ENCODE measurements at places on chromosomes 1 and 21.

- DNase-seq = no peak
These were observed 107.4 kb upstream of the SERBP1 start for GRCh38 chr1:67537667-67538018.

- no peak for DNase-seq
These were observed 92.1 kb downstream of the MAB21L3 start for GRCh38 chr1:116203181-116203723.

DNA sequence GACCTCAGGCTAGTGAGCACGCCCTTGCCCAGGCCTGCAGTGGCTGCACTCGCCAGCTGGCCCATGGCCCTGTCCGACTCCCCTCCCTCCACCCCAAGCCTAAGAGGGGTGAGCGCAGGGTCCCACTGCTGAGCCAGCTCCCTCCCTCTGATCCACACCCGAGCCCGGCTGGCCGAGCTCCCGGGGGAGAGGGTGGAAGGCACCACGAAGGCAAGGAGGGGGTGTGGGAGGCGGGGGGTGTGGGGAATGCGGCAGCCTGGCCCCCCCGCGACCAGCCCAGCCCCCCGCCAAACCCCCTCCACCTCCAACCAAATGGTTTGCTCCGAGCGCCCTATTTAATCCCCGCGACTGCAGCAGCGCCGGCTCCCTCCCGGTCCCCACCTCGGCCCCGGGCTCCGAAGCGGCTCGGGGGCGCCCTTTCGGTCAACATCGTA, at the start of gene CADM3:
Gene CADM3, plus strand, starts transcription at position 362 of the 434 bp plus-strand sequence. CDS start 151 bp downstream, outside the sequence.
- no peak for DNase-seq

DNA sequence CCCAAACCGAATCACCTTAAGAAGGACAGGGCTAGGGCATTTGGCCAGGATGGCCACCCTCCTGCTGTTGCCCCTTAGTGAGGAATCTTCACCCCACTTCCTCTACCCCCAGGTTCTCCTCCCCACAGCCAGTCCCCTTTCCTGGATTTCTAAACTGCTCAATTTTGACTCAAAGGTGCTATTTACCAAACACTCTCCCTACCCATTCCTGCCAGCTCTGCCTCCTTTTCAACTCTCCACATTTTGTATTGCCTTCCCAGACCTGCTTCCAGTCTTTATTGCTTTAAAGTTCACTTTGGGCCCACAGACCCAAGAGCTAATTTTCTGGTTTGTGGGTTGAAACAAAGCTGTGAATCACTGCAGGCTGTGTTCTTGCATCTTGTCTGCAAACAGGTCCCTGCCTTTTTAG, 3.6 kb downstream of the BTG2 start:
- DNase-seq = no peak

DNA sequence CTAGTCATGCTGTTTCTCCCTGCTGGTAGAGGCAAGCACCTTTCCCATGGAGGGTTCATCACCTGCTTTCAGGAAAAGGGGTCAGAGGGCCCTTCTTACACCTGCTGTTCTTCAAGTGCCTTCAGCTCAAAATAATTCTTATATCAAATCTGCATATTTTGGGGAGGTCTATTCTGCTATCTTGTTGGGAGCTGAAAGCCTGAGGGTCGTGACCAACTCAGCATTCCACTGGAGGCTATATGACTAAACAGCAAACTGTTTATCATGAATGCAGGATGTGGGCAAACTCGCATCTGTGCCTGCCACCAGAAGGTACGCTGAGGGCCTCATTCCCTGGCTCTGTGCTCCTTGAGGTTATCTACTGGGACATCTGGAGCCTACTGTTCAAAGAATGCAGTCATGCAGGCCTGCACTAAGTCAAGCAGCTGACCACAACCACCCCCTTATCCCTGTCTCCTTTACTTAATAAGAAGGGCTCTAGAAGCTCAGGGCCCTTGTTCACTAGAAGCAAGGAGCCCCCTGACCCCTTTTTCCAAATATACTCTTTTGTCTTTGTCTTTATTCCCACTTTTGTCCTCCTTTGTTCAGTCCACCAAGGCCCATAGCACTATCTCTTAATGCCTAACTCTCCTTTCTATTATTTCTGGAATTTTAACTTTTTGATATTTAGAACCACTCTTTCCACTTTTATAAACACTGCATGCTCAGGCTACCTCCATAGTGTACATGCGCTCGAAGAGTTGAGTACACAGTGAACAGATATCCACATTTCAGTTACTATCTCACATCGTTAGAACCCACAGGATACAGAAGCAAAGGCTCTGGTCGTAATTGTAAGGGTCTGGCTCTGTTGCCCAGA, 4.5 kb upstream of the TRIM17 start:
- DNase-seq = no peak

DNA sequence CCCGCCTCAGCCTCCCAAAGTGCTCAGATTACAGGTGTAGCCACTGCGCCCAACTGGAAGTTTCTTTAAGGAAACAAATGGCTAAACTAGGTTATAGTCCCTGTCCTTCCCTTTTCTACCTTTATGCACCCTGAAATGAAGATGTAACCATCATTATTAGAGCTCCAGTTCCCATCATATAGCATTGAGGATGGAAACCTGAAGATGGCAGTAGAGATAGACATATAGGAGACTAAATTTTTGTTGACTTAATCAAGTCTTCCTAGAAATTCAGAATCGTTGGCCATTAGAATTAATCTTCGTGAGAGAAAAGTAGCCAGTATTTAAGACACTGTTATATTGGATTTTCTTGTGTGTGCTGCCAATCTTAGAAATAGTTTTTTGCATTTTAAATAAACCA, 1016.3 kb upstream of the NCAM2 start:
- DNase-seq = no peak

DNA sequence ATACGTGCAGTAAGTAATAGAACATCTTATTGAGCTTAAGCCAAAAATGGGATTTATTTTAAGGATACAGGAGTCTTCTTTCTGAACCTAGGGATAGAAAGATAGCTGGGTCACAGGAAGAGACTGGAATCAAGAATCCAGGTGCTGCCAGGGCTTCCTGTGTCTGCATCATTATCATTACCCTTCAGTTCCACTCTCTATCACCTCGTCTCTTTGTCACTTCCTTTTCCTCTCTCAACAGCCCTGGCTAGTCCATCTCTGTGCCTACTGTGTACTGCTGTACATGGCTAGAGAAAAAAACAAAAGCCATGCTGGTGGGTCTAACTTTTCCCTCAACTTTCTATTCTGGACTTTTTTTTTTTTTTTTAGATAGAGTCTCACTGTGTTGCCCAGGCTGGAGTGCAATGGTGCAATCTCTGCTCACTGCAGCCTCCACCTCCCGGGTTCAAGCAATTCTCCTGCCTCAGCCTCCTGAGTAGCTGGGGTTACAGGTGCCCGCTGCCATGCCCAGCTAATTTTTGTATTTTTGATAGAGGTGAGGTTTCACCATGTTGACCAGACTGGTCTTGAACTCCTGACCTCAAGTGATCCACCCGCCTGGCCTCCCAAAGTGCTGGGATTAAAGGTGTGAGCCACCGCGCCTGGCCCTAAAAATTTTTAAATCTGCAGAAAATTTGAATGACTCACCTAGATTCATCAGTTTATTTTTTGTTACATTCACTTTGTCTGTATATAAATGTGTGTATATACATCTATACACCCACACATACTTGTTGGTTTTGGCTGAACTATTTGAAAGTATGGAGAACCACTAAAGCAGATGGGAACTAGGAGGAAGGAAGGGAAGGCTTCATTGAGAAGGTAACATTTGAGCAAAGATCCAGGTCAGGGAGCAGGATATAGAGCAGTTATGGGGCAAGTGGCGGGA, 31.9 kb downstream of the UBE4B start:
- DNase-seq = no peak

DNA sequence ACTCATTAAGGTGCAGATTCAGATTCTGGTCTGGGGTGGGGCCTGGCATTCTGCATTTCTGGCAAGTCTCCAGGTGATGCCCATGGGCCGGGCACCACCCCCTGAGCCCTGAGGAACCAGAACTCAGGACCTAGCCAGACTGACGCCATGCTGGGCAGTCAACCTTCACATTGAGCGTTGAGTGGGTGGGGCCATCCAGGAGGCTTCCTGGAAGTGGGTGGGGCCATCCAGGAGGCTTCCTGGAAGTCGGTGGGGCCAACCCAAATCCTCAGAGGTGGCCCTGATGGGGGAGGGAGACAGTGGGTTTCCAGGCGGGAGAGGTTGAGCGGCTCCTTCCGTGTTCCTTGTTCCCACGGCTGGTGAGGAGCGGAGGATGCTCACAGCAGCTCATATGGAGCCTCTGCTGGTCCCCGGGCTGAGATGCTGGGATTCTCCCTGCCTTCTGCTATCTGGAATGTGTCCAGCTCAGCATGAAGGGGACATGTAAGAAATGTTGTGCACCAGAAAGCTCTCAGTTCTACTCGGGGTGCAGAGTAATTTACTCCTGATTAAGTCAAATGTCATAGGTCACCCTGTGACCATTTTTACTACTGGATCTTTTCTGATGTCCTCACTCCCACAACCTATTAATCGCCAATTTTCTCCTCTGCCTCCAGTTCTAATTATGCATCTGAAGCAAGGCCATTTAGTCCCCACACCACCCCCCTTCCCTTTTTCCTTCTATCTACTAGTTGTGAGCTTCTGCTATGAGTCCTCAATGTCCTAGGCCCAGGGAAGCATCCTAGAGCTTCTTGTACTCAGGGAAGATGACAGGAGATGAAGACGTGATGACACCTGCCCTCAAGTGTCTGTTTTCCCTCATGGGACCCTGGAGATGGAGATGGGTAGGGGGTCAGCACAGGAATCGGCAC, 435.4 kb downstream of the PTPRU start:
- DNase-seq = no peak

GRCh38 chr1:222996310-222996975, 146.6 kb downstream of the TLR5 start:
- no peak for DNase-seq

DNA sequence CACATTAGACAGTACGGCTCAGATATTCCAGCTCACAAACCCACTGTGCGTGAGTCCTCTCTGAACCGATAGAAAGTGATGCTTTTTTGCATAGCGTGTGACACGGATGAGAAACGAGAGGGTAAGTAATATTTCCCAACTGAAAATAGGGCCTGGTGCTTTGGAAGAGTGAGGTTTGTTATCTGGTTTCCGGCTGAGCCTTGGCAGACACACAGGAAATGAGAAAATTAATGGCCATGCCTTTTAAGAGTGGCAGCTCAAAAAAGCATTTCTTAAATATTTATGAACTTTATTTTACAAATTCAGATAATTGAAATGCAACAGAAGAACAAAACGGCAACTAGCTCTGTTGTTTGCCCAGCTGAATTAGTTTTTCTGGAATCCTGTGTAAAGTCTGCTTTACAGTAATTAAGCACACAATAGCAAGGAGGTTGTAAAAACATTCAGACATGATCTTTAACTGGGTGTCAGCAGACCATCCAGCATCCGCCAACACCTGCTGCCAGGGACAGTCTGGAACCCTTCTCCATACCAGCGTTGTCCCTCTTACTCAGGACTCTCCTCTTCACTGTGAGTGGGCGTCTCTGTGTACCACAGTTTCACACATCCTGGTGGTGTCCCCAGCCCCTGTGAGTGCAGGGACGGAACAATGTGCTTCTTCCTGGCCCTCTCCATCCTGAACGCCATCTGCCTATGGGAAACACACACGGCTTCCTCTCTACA, 155.4 kb downstream of the PGBD5 start:
- DNase-seq = no peak

DNA sequence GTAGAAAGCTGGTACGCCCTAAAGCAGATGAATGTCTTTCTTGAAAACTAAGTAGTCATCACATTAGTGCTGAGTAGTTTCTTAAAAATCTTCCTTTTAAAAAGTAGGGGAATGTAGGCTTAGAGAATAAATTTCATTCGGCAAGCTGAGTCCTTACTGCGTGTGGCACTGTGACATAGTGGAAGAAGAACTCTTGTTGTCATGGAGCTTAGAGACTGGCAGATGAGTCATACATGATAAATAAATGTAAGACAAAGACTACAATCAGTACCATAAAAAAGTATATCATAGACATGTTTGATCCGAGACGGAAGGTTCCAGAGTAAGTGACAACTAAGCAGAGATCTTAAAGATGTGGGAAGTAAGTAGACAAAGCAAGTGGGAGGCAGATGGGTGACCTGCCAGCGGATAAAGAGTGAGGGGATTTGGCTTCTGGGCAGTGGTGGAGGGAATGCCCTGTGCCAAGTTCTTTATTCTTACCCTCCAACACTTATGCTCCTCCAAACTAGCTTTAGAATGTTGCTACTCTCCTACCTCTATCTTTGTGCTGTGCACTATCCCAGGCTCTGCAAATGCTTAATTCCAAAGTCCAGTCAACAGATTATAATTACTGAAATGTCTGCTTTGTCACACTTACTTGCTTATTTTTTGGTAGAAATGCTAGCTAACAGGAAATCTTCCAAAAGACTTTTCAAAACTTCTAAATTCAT, 608.5 kb upstream of the USP24 start:
- DNase-seq = no peak

GRCh38 chr1:41673378-41673777, 188.9 kb upstream of the EDN2 start:
- DNase-seq = no peak

GRCh38 chr1:92363401-92363800, 64.5 kb downstream of the RPAP2 start:
- no peak for DNase-seq

DNA sequence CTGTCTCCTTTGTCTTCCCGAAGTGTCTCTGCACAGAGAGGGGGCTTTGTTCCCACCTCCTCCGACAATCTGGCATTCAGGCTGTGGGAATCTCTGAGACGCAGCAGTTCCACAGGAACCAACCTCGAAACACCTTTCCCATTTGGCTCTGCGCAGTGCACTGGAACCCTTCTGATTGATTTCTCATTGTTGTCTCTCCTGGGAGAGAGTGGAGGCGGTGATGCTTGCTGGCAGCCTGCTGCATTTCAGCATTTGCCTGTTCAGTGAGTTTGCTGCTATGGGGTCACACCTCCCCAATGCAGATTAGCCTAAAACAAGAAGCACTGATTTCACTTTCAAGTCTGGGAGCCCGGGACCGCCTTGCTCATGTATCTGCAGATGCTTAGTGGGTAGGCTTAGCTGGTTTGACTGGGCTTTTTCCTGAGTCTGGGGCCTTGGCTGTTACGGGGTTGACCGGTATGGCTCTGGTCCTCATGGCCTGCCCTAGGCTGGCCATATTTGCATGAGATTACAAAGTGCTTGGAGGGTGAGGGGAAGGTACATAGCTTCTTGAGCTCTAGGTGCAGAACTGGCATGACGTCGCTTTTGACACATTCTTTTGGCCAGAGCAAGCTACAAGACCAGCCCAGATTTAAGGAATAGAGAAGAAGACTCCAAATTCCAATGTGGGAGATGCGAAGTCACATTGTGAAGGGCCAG, 695.3 kb downstream of the PTPRU start:
- no peak for DNase-seq

GRCh38 chr1:29912425-29912824, 676.1 kb downstream of the PTPRU start:
- no peak for DNase-seq

DNA sequence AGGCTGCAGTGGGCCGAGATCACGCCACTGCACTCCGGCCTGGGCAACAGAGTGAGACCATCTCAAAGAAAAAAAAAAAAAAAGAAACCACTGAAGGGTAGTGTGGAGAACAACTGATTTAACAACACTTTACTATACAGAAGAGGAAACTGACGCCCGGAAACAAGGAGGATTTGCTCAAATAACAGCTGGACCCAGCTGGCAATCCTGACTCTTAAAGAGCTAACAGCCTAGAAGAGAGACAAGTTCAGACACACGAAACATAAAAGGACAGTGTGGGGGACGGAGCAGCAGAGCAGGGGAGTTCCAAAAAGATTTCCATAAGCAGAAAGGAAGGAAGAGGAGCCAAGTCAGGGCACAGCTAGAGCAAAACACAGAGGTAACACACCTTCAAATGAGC, 4.4 kb downstream of the ECHDC2 start:
- no peak for DNase-seq
